ENCODE measurements at places on chromosomes 5 and 9. TPM values are rescaled to one million over a fixed set of nuclear protein-coding genes. Genes with fewer than 3 reads are reported as not detected.

- DNase-seq, result no peak
These were observed 5.4 kb downstream of the SPINK4 start for GRCh38 chr9:33245341-33245740.

GRCh38 chr5:37774912-37775483, 64.8 kb downstream of the GDNF start:
- DNase-seq, result no peak

DNA sequence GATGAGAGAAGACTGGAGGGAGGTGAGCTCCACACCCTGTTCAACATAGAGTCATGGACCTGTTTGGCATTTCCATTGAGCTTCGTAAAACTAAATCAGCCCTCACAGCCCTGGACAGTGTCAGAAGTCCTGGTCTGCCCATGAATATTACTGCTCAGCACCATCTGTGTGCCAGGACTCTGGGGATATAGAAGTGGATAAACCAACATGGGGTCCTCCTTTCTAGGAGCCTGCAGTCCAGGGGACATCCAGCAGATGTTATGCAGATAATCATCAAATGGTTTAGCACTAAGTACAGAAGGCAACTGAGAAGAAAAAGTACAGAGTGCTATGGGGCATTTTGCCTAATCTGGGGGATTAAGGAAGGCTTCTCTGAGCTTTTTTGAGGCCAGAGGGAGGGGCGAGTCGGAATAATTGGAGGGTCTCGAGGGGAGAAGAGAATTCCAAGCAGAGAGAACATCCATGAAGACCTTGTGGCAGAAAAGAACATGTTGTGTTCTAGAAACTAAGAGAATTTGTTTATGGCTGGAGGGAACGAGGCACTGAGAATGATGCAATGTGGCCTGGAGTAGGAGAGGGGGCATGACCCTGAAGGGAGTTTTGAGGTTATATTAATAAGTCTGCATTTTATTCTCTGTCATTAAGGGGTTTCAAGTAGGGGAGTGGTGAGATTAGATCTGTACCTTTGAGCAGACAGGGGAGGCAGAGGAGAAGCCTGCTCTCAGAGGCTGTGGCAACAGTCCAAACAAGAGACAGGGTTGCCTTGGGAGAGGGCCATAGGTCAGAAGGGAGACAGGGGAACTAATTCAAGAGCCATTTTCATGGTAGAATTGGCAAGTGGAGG, 63.5 kb upstream of the SLC2A8 start:
- no peak for DNase-seq

Gene C9orf50
- 2.8 TPM for polyA plus RNA-seq

Gene C8G
- 2.1 TPM for polyA plus RNA-seq

Measured in kidney (tissue), 22 donors.